Type B pancreatic cell (in vitro differentiated cells): ENCODE measurements at places on chromosomes 13 and 19. TPM values are rescaled to one million over a fixed set of nuclear protein-coding genes. Genes with fewer than 3 reads are reported as not detected.
A peak's percentile ranks its signal among the peaks of the same experiment; 100 is the strongest.

CGB1 gene
- total RNA-seq = not detected in 2 replicates

APOC4 gene
- not detected in 2 replicates for total RNA-seq

GPR183 gene
- total RNA-seq = not detected in 2 replicates

SBSN gene
- 0.53 TPM in 1 of 2 replicates, not detected in the other for total RNA-seq

FBN3 gene
- total RNA-seq = 18.0 and 63.7 TPM in 2 replicates

HOMER3 gene
- 20.8 and 38.6 TPM in 2 replicates for total RNA-seq

SPRED3 gene
- total RNA-seq = 4.2 and 5.5 TPM in 2 replicates

DNA sequence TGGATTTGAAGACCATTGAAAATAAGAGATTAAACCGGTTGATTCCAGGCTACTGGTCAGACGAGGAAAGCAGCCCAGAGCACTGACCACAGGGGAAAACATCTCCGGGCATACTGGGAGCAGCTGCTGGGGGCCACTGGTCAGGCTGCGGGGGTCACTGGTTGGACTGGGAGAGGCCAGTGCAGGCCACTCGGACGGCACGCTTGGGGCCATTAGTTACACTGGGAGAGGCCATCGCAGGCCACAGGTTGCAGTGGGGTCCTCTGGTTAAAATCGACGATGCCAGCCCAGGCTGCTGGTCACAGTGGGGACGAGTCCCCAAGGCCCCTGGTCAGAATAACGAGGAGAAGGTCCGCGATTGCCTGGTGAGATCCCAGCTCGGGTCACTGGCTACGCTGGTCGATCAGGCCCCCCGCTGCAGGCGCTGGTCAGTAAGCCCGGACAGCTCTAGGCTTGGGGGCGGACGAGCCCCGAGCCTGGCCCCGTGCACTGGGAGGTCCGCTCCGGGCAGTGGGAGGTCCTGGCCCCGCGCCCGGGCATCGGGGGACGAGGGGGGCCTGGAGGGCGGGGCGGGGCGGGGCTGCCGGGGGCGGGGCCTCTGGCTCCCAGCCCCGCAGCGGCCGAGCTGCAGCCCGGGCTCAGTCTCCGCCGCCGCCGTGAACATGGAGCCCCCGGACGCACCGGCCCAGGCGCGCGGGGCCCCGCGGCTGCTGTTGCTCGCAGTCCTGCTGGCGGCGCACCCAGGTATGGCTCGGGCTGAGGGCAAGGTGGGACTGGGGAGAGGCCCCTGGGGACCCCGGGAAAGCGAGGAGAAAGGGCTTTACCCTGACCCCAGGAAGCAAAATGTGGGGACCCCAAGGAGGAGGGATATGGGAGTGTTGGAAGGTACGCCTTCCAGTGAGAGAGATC, at the start of gene BCAM:
Gene BCAM (plus strand): TSS at position 641 of the 909 bp plus-strand sequence. CDS start 22 bp downstream, at position 663.
- H3K27me3 ChIP-seq = peaks cover 3% of the 10 kb centered on the region
- peaks cover 2% of the 10 kb centered on the region for H3K36me3 ChIP-seq
- peak within 1 kb of the TSS; percentile 84 for H3K4me3 ChIP-seq

DNA sequence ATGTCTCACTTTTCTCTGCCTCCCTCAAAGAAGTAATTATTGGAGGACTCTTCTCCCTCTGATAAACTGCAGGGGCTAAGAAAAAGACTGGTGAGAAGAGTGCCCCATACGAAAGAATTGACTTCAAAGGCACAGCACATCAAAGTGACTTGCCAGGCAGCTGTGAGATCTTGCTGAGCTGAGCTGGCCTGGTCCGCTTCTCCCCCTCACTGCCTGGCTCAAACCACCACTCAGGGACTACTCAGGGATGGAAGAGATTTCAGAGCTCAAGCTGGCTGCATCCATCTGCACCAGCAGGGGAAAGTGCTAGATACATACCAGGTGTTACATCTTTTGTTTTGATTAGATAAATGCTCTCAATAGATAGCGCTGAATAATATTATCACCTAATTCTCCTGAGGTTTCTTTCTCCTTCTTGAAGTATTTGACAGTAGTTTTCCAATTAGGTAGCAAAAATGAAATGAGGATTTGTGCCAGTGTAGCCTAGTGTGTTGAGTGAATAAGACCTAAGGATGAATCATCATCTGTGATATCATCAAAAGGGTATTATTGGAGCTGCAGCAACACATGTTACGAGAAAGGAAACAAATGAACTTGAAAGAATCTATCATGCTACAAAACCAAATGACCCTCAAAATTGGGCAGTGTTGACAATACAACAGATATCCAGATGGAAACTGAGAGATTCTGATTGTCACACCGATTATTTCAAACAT, 379.8 kb downstream of the TBC1D4 start:
- H3K27ac ChIP-seq = no peak overlapping the region
- peaks cover 11% of the 10 kb centered on the region for H3K4me1 ChIP-seq
- no peak for DNase-seq

DNA sequence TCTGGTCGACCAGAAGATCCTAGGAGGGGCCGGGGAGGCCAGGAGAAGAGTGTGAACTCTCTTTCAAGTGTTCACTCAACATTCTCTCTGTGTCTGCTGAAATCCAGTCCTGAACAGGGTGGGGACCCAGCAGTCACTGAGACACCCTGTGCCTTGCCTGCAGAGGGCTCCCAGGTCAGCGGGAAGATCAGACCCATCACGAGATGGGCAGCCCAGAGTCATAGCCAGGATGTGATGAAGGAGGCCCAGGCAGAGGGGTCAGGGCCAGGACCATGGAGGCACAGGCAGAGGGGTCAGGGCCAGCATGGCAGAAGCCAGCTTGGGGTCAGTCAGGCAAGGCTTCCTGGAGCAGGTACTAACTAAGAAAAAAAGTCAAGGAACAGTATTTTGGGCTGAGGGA, 9.4 kb downstream of the NUMBL start:
- peaks cover 20% of the 10 kb centered on the region for H3K36me3 ChIP-seq
- no peak for DNase-seq
- no peaks in the 10 kb centered on the region for H3K27me3 ChIP-seq
- peaks cover 3% of the 10 kb centered on the region for H3K4me1 ChIP-seq

GRCh38 chr19:5231857-5232678, 108.5 kb downstream of the PTPRS start:
- peaks cover 14% of the 10 kb centered on the region for H3K36me3 ChIP-seq
- H3K4me3 ChIP-seq = no peak overlapping the region
- no peaks in the 10 kb centered on the region for H3K4me1 ChIP-seq
- no peak for DNase-seq
- no peak overlapping the region for H3K27ac ChIP-seq

DNA sequence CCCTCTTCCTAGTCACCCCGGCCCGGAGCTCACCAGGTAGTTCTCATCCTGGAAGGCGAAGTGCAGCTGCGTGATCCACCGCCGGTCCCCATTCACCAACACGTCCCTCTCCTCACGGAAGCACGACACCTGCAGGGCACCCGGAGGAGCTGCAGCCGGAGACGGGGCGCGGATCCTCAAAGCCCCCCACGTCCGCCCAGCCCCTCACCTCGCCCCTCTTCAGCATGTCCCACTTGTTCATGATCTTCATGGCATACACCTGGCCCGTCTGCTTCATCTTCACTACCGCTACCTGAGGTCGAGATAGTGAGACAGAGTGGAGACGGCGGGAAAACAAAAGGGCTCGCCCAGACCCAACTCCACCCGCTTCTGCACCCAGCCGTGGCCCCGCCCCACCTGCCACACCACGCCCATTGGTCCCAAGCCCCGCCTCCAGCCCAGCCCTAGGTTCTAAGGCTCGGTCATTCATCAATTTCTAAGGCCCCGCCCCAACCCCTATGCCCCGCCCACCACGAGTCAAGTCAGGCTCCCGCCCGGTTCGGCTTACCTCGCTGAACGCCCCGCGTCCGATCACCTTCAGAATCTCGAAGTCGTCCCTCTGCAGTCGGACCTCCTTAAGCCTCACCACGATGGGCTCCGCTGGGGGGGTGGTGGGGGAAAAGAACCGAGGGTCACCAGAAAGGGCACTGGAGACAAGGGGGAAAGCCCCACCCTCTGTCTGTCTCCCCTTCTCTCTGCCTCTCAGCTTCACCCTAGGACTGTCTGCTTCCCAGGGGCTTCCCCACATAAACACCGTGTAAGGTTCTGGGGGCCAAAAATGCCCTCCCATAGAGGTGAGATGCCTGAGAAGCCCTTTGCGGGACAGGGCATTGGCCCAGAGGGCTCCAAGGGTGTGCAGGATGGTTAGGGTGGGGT, 2.8 kb downstream of the DMPK start:
- peak overlapping the region; percentile 81 for H3K27ac ChIP-seq
- H3K4me3 ChIP-seq = peak overlapping the region; percentile 85
- H3K27me3 ChIP-seq = no peaks in the 10 kb centered on the region
- peaks cover 20% of the 10 kb centered on the region for H3K4me1 ChIP-seq
- DNase-seq = peak; percentile 89

GRCh38 chr19:45349430-45349941, 8.9 kb downstream of the KLC3 start:
- H3K27me3 ChIP-seq = peaks cover 9% of the 10 kb centered on the region
- DNase-seq = no peak
- no peaks in the 10 kb centered on the region for H3K4me1 ChIP-seq
- no peak overlapping the region for H3K4me3 ChIP-seq
- peaks cover 7% of the 10 kb centered on the region for H3K36me3 ChIP-seq

- no peak for DNase-seq
- H3K4me3 ChIP-seq = no peak overlapping the region
- H3K27ac ChIP-seq = no peak overlapping the region
- H3K36me3 ChIP-seq = peaks cover 3% of the 10 kb centered on the region
- no peaks in the 10 kb centered on the region for H3K4me1 ChIP-seq
- H3K27me3 ChIP-seq = no peaks in the 10 kb centered on the region
Measured at GRCh38 chr19:2813235-2814160, 6.2 kb upstream of the ZNF554 start.

DNA sequence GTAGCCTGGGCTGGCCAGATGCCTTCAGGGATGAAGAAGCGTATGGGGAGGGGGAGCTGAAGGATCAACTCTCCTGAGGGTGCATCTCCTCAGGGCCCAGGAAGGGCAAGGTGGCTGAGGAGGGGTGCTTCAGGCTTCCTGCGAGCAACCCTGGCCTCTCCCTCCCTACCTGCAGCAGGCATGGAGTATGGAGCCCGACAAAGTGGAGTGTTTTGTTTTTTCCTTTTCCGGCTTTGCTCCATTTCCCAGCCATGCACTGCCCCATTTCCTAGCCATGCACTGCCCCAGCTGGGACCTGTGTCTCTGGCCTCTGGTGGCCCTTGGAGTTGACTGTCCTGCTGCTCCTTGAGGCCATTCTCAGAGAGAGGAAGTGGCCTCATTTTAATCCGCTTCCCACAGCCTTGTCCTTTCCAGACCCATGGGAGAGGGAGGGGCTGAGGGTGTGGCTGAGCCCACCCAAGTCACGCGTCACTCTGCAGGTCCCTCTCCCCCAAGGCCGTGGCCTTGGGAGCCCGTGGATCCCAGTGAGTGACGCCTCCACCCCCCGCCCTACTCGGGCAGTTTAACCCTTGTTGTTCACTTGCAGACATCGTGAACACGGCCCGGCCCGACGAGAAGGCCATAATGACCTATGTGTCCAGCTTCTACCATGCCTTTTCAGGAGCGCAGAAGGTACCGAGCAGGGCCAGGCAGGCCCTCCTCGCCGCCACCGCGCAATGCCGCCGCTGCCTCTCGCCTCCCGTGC, 34.4 kb downstream of the CAPN12 start:
- no peak for DNase-seq
- no peak overlapping the region for H3K4me3 ChIP-seq
- peak overlapping the region; percentile 89 for H3K27ac ChIP-seq
- H3K27me3 ChIP-seq = no peaks in the 10 kb centered on the region
- peaks cover 15% of the 10 kb centered on the region for H3K36me3 ChIP-seq

- no peak overlapping the region for H3K27ac ChIP-seq
- no peak for DNase-seq
- H3K4me3 ChIP-seq = no peak overlapping the region
- no peaks in the 10 kb centered on the region for H3K27me3 ChIP-seq
- no peaks in the 10 kb centered on the region for H3K36me3 ChIP-seq
Measured at GRCh38 chr13:25682276-25682675, 310.5 kb downstream of the ATP8A2 start.

DNA sequence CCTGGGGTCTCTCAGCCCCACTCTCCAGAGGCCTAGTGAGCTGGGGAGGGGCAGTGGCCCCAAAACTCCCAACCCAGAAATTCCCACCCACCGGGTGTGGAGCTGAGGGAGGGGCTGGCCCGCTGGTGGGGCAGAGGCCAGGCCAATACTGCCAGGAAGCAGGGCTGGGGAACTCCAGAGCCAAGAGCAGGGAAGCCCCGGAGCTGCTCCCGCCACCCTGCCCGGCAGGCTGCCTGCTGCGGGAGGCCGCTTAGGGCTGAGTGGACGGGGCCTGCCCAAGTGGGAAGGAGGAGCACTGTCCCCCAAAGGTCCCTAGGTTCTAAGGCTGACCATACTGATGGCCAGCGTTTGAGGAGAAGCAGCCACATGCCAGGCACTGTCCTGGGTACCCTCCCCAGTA, 13.0 kb upstream of the RELB start:
- DNase-seq = no peak
- peaks cover 7% of the 10 kb centered on the region for H3K36me3 ChIP-seq
- H3K4me3 ChIP-seq = no peak overlapping the region
- H3K27me3 ChIP-seq = no peaks in the 10 kb centered on the region
- no peaks in the 10 kb centered on the region for H3K4me1 ChIP-seq

- DNase-seq = no peak
- no peaks in the 10 kb centered on the region for H3K27me3 ChIP-seq
- H3K4me3 ChIP-seq = peak overlapping the region; percentile 48
- no peaks in the 10 kb centered on the region for H3K36me3 ChIP-seq
- H3K27ac ChIP-seq = peak overlapping the region; percentile 82
- H3K4me1 ChIP-seq = no peaks in the 10 kb centered on the region
Measured at GRCh38 chr13:108033800-108034707, 181.3 kb downstream of the LIG4 start.

GRCh38 chr13:44300895-44301638, 72.6 kb upstream of the SERP2 start:
- H3K36me3 ChIP-seq = no peaks in the 10 kb centered on the region
- peaks cover 8% of the 10 kb centered on the region for H3K27me3 ChIP-seq
- peaks cover 31% of the 10 kb centered on the region for H3K4me1 ChIP-seq
- no peak overlapping the region for H3K27ac ChIP-seq

- no peaks in the 10 kb centered on the region for H3K4me1 ChIP-seq
- DNase-seq = no peak
- no peaks in the 10 kb centered on the region for H3K36me3 ChIP-seq
- no peak overlapping the region for H3K27ac ChIP-seq
Measured at GRCh38 chr13:72218966-72219365, 352.0 kb upstream of the DACH1 start.

- H3K36me3 ChIP-seq = no peaks in the 10 kb centered on the region
- no peak overlapping the region for H3K27ac ChIP-seq
- peaks cover 40% of the 10 kb centered on the region for H3K27me3 ChIP-seq
- H3K4me3 ChIP-seq = no peak overlapping the region
Measured at GRCh38 chr13:112443995-112444311, 67.8 kb downstream of the SPACA7 start.

GRCh38 chr19:1374250-1374577, 9.5 kb upstream of the NDUFS7 start:
- peaks cover 12% of the 10 kb centered on the region for H3K36me3 ChIP-seq
- no peak for DNase-seq
- no peaks in the 10 kb centered on the region for H3K27me3 ChIP-seq

- H3K27me3 ChIP-seq = peaks cover 2% of the 10 kb centered on the region
- peak overlapping the region; percentile 98 for H3K27ac ChIP-seq
- H3K4me1 ChIP-seq = peaks cover 26% of the 10 kb centered on the region
- peak; percentile 77 for DNase-seq
- peaks cover 16% of the 10 kb centered on the region for H3K36me3 ChIP-seq
Measured at GRCh38 chr19:43594710-43595604, 977 bp downstream of the IRGQ start.

GRCh38 chr13:21420706-21421105, 38.4 kb downstream of the ZDHHC20 start:
- no peak overlapping the region for H3K4me3 ChIP-seq
- H3K27me3 ChIP-seq = no peaks in the 10 kb centered on the region
- DNase-seq = no peak

GRCh38 chr13:65724226-65724625, 1505.9 kb downstream of the PCDH9 start:
- no peaks in the 10 kb centered on the region for H3K27me3 ChIP-seq
- DNase-seq = no peak
- no peak overlapping the region for H3K27ac ChIP-seq
- H3K4me3 ChIP-seq = no peak overlapping the region

- no peak overlapping the region for H3K27ac ChIP-seq
- H3K4me3 ChIP-seq = no peak overlapping the region
- H3K36me3 ChIP-seq = no peaks in the 10 kb centered on the region
- peaks cover 6% of the 10 kb centered on the region for H3K27me3 ChIP-seq
Measured at GRCh38 chr19:30062065-30062906, 120.2 kb downstream of the URI1 start.
